ENCODE measurements at places on chromosomes 2 and 18.
A peak's percentile ranks its signal among the peaks of the same experiment; 100 is the strongest.

GRCh38 chr2:97699765-97700444, 13.5 kb upstream of the ZAP70 start:
- DNase-seq, result peak; percentile 40

- DNase-seq, result no peak
These were observed 551.8 kb upstream of the SOX11 start for GRCh38 chr2:5140347-5140746.

GRCh38 chr18:44630118-44630517, 50.6 kb upstream of the SETBP1 start:
- no peak for DNase-seq

- no peak for DNase-seq
These were observed 103.7 kb upstream of the TAF1B start for GRCh38 chr2:9739531-9739964.

DNA sequence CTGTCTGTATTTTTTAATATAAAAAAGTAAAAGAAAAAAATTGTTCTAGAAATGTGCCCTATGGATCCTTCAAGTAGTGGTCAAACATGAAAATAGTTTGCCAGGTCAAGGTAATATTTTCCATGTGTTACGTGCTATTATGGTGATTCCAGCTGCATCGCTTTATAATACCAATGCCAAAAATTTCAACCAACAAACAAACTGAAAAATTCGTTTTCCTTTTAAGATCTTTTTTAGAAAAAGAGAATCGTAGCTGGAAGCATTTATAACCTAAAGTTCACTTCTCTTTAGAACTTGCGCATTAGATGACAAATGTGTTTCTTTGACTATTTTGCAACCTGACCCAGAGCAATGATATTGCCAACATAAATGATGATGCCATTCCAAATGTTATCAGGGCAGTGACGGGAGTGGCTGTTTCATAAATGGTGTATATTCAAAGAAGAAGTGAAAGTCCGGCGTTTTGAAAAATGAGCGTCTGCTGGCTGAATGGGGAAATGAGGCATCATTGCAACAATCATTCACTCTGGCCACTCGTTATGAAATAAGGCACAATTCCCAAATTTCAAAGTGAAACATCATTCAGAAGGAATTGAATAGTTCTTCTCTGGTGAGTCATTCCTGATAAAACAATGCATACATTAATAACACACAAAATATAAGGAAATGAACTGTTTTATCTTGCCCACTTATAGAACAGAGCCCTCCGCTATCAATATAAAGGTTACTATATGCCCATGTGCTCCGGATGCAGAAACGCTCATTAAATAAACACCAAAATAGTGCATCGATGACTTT, 297.4 kb downstream of the TGIF1 start:
- no peak for DNase-seq

GRCh38 chr2:133682906-133683305, 114.6 kb upstream of the NCKAP5 start:
- no peak for DNase-seq

GRCh38 chr2:138959031-138959430, 178.8 kb upstream of the NXPH2 start:
- DNase-seq, result no peak

- no peak for DNase-seq
These were observed 107.1 kb downstream of the TWIST2 start for GRCh38 chr2:238954841-238955591.

GRCh38 chr2:101858246-101858645, 133.5 kb upstream of the IL1R2 start:
- no peak for DNase-seq

GRCh38 chr2:203675086-203675485, 31.4 kb upstream of the CD28 start:
- no peak for DNase-seq

DNA sequence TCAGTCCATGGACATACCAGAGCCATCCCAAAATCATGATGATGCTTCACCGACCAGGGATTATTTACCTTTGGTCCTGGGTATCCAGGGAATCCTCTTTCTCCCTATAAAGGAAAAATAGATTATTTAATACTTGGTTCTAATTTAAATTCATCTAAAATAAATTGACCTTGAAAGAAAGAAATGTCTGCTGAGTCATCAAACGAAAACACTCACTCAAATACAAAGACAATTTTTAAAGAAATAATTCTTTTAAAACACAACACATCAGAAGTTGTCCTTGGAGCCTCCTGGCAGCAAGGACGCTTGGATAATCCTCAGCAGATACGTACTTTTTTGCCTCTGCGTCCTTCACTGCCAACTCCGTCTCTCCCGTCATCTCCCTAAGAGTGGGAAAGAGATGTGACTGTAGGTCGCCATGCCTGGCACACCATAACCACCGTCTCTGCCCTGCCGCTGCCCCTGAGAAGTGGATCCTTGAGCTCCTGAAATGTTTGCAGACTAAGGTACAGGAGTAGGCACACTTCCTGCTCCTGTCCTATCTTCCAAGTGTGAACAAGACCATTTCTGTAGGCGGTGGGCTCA, 65.6 kb downstream of the COL6A3 start:
- DNase-seq, result no peak

- DNase-seq, result no peak
These were observed 21.5 kb downstream of the GCA start for GRCh38 chr2:162365392-162365791.

DNA sequence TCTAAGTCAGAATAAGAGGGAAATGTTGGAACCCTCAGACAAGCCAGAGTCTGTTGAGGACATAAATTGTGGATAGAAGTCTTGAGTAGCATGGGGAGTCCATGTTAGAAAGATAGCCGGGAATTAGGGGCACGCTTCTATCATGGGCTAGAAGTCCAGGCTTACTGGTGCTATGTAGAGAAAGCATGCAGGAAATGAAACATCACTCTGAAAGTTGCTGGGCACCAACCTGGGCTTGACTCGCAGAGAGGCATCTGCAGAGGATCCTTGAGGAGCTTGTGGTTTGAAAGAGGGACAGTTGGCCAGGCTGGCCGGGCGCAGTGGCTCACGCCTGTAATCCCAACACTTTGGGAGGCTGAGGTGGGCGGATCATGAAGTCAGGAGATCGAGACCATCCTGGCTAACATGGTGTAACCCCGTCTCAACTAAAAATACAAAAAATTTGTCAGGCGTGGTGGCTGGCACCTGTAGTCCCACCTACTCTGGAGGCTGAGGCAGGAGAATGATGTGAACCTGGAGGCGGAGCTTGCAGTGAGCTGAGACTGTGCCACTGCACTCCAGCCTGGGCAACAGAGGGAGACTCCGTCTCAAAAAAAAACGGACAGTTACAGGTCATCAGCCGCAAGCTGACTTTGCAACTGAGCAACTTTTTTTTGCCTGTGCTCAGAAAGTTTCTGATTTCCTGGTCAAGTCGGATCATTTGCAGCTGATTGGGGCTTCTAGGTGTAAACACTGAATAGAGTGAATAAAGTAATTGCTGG, 24.9 kb downstream of the CERS6 start:
- DNase-seq, result no peak

DNA sequence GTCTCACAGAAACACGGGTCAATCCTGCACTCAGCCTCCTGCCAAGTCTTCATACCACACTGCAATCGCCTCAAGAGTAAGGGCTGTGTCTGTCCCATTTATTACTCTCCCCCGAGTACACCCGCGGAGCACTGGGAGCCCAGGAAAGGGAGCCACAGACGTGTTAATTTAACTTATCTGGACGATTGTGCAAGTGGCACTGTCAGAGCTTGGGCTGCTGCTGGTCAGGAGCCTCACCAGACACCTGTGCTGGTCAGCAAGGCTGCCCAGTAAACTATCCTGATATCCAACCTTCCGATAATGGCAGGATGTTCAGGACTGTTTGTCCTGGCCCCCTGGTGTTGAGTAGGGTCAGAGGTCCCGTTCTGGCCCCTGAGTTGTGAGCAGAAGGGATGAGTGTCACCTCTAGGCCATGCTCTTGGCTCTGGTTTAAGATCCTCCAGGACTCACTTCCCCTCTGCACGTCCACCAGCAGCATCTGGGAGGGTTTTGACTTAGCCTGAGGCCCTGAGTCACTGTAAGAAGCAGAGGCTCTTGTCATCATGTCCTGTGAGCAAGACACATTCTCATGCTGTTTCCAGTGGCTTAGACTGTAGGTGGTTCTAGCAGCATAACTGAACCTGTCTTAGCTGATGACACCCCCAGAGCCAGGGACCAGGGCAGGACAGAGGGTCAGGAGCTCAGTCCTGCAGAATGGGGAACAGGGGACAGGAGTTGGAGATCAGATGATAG, 82.5 kb upstream of the ARL4C start:
- DNase-seq, result no peak

- DNase-seq, result no peak
These were observed 435 bp downstream of the ADCY3 start for GRCh38 chr2:24919506-24920097.

- DNase-seq, result no peak
These were observed 107.6 kb downstream of the PRPF40A start for GRCh38 chr2:152609699-152610098.

GRCh38 chr2:144230448-144231085, 289.4 kb downstream of the ZEB2 start:
- no peak for DNase-seq

DNA sequence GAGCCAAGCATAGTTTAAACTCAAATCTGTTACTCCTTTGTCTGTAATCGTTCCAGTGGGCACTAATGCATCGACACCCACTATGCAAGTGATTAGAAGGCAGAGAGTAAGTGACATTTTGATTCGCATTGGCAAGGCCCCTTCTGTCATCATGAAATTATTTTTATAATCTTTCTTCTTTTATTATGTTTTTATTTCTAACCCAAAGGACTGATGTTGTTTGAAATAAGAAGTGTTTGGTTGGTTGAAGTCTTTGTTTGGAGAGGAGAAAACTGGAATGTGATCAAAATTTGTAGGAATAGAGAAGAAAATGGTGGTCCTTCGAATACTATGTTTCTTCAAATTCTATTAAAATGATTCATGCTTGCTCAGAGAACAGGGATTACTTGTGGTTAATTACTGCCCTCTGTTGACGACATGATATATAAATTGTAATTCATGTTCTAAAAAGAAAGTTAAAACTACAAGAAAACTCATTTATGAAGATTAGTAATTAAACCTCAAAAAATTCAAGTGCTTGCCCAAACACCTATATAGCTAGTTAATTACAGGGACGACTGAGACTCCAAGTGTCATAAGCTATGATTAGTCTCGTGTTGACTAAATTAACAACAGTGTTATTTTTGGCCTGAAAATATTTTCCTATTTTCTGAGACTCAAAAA, 26.4 kb upstream of the TFPI start:
- DNase-seq, result peak; percentile 40

DNA sequence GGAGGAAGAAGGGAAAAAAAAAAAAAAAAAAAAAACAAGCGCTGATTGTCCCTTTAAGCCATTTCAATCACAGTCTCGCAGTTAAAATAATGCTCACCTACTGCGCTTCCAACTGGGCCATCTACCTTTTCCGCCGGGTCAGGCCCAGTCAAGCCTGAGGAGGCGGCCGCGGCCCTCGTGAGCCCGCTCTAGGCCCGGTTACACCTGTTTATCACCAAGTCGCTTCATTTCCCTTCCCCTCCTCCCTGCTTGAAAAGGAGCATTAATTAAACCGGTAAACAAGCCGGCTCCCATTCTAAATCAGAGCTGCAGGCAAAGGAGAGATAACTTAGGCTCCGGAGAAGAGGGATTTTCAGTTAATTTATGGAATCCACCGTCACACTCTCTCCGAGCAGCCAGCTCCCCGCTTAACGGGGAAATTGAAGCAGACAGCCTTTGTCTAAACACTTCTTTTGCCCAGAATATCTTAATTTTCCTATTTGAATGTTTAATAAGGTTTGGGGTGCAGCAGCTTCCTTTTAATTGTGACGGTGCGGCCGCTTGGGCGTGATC, 140.1 kb upstream of the SIX3 start:
- no peak for DNase-seq

DNA sequence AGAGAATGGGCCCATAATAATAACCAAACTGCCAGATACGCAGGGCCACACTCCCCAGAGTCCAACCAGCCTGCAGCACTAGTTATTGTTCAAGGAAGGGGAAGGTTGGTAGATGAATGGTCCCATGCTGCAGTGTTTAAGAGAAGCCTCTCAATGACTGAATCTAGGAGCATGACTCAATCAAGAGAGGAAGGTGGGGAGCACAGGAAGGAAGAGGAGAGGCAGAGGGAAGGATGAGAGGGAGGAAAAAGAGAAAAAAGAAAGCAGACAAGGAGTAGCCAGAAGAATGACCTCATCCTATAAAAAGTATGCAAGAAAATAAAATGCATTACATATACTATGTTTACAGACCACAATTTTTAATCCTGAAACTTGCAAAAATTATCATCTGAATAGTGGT, 174.5 kb downstream of the TCF4 start:
- no peak for DNase-seq

DNA sequence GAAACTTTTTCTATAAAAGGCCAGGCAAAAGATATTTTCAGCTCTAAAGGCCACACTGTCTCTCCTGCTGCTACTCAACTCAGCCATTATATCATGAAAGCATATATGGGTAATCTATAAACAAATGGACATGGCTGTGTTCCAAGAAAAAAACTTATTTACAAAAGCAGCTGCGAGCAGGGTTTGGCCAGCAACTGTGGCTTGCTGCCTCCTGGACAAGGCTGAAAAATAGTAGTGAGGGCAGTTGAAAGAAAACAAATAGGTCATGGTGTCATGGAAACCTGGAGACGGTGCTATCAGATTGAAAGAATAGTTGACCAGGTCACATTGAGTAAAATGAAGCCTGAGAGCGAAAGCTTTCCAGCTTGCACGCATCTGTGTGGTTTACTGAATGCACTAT, 89.2 kb upstream of the LRATD1 start:
- peak; percentile 57 for DNase-seq

DNA sequence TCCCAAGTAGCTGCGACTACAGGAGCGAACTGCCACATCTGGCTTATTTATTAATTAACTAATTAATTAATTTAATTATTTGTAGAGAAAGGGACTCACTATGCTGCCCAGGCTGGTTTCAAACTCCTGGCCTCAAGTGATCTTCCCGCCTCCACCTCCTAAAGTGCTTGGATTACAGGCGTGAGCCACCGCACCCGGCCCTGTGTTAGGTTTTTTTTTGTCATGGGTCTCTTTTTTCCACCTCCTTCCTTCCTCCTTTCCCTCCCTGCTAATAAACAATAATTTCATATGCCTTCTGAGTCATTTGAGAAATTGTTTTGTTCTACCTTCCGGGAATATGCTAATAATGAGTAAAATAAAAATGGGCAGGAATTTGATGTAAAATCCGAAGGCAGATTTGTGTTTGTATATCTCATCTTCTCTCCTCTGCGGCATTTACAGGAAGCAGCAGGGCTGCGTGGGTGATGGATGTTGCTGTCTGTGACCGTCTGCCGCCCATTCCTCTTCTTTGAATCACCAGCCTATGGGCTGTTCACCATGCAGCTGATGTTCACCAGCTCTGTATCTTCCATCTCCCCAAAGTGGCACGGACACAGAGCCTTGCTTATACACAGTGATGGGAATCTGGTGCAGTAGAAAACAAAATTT, 89.9 kb downstream of the ACSL3 start:
- no peak for DNase-seq

- DNase-seq, result no peak
These were observed 76.5 kb upstream of the ZSWIM2 start for GRCh38 chr2:186925514-186925913.

- no peak for DNase-seq
These were observed 622 bp downstream of the RAB12 start for GRCh38 chr18:8609659-8610458.
